ENCODE measurements at places on chromosomes 6 and 20. TPM values are rescaled to one million over a fixed set of nuclear protein-coding genes. Genes with fewer than 3 reads are reported as not detected.

The FOXC1 gene
- polyA plus RNA-seq: 0.08 TPM

The HCK gene
- 1.8 TPM for polyA plus RNA-seq

The DLL1 gene
- polyA plus RNA-seq: 1.0 TPM

The C2 gene
- 441 TPM for polyA plus RNA-seq

The GRM4 gene
- polyA plus RNA-seq: not detected

The RAET1G gene
- polyA plus RNA-seq: not detected

The METTL24 gene
- 0.14 TPM for polyA plus RNA-seq

The GZF1 gene
- polyA plus RNA-seq: 4.5 TPM

The GOPC gene
- polyA plus RNA-seq: 7.9 TPM

The HCRTR2 gene
- not detected for polyA plus RNA-seq

The GNAS-AS1 gene
- not detected for polyA plus RNA-seq

The DNAAF9 gene
- polyA plus RNA-seq: 1.9 TPM

The NR2E1 gene
- not detected for polyA plus RNA-seq

The MEI4 gene
- 0.36 TPM for polyA plus RNA-seq

The FAM209B gene
- polyA plus RNA-seq: not detected

The TMEM239 gene
- polyA plus RNA-seq: not detected

The LTB gene
- 1.7 TPM for polyA plus RNA-seq

The SMPDL3A gene
- polyA plus RNA-seq: 61.4 TPM

The SYCP2 gene
- polyA plus RNA-seq: 0.35 TPM

The CFB gene
- polyA plus RNA-seq: 3,144 TPM

Measured in liver (tissue), 10 donors.